ENCODE measurements at places on chromosomes 5 and 9.

DNA sequence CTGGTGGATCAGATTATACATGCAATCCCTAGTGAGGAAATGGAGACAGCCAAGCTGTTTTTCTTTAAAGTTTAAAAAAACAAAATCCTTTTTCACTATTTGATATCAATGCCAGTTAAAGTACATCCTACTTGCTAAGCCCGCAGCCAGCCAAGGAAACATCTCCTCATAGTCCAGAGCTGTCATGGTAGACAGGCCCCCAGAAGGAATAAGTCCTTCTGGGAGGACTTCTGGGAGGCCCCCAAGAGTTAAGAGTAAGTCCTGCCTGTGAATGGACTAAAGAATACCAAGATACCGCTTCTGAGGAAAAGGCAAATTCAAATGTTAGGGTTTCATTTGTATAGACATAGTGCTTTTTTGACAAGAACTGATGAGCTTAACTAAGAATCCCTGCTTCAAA is 38.3 kb downstream of the MOCS2 start:
- DNase-seq, result no peak

DNA sequence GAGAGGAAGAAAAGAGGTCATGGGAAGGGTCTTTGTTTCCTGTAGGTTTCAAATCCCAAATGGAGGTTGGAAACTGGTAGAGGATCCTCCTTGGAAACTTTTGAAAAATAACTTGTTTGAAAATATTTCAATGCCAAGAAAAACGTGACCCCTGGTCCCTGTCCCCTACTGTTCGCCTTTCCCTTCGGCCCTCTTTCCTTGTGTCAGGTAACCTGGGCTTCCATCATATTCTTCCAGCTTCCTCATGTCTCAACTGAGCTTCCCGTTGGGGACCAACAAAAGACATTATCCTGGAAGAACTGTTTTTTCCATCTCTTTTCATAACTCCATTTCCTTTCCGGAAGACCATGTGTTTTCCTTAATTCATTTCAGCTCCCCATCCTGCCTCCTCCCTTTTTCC is 266.8 kb upstream of the ANKRD55 start:
- DNase-seq, result no peak

DNA sequence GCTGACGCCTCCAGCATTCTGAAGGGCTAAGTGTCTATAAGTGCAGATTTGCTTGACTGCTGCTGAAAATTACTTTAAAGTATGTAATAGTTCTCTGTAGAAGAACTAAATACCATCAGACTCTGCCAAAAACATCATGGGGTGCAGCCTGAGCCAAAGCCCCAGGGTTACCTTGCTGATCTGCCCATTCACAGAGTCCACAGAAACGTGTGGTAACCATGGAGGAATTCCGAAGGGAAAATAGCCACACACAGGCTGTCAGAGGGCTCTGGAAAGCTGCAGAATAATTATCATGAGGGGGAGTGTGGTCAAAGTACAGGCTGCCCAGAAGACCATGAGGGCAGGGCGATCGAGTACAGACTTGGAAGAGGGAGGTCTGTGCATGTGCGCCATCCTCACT is 36.4 kb downstream of the RETREG1 start:
- no peak for DNase-seq

DNA sequence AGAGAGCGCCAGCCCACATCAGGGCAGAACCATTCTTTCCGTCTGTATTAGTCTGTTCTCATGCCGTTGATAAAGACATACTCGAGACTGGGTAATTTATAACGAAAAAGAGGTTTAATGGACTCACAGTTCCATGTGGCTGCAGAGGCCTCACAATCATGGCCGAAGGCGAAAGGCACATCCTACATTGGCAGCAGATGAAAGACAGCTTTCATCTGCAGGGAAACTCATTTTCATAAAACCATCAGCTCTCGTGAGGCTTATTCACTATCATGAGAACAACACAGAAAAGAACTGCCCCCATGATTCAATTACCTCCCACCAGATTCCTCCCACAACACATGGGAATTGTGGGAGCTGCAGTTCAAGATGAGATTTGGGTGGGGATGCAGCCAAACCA is 4.7 kb upstream of the FSD1L start:
- no peak for DNase-seq

GRCh38 chr9:27659571-27659970 is 86.3 kb upstream of the C9orf72 start:
- no peak for DNase-seq

- peak; percentile 33 for DNase-seq
Observed at GRCh38 chr5:172958331-172959046, 735 bp upstream of the RPL26L1 start.

DNA sequence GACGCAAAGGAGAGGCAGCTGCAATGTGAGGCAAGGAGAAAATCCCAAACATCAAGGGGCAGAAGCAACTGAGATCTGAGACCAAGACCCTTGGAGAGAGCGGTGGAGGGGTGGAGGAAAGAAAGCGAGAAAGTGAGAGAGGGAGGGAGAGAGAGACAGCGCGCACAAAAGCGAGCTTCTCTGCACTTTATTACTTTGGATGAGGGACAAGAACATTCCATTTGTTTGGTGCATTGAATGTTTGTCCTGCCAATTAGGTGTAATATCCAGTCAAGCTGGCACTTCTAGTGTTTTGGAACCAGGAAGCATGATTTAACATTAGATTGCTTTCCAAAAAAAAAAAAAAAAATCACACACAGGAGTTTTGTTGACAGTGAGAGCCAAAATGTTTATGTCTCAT is 1.4 kb downstream of the CAST start:
- DNase-seq, result no peak

GRCh38 chr9:19154135-19154612 is 26.9 kb upstream of the PLIN2 start:
- no peak for DNase-seq

DNA sequence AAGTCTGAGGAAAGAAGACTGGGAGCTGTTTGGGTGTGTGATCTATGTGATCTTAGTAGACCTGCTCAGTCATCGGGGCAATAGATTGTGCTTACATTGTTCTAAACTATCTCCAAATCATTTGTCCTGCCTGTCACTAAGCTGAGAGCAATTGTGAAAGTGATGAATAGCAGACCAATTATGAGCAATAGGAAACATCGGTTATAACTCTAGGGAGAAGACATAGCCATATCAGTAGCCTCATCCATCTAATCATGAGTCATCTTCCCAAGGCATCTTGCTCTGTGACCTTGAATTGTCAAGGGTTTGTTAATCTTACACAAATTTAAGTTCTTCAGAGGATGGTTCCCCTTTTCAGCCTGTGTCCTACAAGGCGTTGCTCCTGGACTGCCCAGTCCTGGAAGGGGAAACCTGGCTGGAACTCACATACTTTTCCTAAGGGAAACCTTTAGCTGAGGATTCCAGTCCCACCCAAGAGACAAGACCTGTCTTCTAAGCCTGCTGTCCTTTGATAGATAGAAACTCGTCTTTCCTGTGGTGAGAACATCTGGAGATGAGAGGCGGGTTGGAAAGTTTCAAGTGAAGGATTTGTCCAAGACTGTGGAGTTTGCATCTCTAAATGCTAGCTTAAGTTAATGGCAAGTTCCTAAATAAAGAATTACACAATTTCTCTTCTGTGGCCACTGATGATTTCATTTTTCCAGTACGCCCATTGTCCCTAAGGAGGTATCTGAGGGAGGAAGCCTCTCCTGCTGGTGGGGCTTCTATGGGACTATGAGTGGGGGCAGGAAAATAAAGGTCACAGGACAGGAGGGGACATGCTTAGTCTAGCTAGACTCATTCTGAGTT is 53.9 kb upstream of the TRIM32 start:
- no peak for DNase-seq

GRCh38 chr5:124961521-124961920 is 215.1 kb upstream of the ZNF608 start:
- DNase-seq, result no peak

DNA sequence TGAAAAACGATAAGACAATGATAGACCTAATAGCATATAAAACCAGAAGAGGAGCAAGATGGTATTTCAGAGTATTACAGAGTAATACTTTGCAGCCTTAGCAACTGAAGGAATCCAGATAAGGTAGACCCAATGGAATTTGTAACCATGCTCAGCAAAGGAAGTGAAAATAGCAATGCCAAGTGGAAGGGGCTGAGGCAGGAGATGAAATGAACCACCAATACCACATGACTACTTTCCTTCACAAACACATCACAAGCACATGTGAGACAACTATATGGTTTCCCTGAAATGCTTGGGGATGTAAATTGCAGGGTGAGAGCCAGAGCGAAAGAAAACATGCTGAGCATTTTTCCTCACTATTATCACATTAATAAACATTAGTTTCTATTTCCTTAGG is 79.8 kb upstream of the MELK start:
- no peak for DNase-seq

DNA sequence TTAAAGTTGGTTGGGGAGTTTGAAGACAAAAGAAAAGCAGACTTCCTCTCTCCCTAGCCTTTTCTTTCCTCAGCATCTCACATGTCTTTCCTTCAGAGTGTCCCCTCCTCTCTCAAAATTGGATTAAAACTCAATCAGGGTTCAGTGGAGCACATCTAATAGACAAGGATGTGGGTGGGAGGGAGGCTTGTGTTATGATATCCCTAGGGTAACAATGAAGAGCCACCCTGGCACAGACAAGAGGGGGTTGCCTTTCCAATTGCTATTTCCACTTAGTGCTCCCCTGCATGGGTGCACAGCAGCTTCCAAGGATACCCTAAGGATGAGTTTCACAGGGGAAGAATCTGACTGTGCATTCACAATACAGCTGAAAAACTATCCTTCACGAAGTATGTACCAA is 585.2 kb upstream of the C9orf72 start:
- no peak for DNase-seq

DNA sequence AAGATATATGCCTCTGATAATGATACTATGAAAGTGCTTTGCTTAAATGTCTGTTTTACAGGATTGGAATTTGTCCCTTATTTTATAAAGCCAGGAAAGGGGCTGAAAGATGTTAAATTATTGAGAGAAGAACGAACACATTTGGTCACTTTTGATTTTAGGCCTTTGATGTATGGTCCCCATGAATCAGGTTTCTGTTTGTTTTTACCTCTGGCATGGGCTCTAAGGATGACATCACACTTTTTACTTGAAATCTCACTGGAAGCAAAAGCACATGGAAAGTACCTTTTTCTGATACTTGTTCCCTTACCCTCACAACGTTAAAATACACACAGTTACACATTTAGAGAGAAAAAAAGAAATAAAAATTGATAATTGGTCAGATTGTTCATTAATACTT is 6.9 kb downstream of the OTULIN start:
- DNase-seq, result no peak

DNA sequence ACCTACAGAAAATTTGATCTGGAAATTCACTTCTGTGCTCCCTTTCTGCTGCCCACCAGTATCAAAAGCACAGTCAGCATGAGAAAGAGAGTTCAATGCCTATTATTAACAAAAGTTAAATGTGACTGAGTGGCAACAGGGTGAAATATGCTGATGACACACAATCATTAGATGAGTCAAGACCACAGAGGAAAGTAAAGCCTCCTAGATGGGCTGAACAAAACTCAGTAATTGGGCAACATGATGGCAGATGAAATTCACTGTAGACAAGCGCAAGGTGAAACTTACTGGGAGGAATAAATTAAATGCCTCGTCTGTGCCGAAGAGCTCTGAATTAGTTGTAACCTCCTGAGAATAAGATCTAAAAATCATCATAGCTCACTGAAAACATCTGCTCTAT is 752.8 kb downstream of the IRX1 start:
- no peak for DNase-seq

DNA sequence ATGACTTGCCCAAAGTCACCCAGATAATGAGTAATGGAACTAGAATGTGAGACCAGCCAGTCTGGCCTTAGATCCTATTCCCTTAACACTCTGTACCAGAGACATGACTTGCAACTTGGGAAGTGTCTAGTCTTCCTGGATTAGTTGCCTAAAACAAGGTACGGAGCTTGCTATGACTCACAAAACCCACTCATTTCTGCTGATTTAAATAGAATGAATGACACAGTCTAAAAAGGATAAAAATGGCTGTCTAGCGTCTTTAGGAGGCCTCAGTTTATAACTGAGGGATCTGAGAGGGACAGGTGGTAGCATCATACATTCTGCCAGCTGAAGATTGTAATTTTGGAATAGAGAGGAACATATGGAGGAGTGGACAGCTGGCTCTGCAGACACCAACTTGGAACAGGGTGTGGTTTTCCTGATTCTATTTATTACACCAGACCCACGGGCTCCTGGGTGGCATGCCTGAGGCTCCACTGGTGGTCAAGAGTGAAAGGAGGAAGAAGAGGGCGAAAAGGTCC is 62.7 kb downstream of the ABLIM3 start:
- no peak for DNase-seq
